ENCODE measurements at places on chromosomes 6 and 20. TPM values are rescaled to one million over a fixed set of nuclear protein-coding genes. Genes with fewer than 3 reads are reported as not detected.

SNAI1 gene
- 6.0 TPM for total RNA-seq

- peaks cover 57% of the 10 kb centered on the region for H3K4me1 ChIP-seq
- H3K4me3 ChIP-seq, result peak overlapping the region; percentile 99
- peaks cover 4% of the 10 kb centered on the region for H3K27me3 ChIP-seq
- H3K27ac ChIP-seq, result peak overlapping the region; percentile 98
- H3K36me3 ChIP-seq, result peaks cover 5% of the 10 kb centered on the region
These were observed 381 bp downstream of the MAP3K7 start for GRCh38 chr6:90586546-90586835.

GRCh38 chr6:169589293-169589692, 112.5 kb downstream of the WDR27 start:
- peaks cover 25% of the 10 kb centered on the region for H3K4me1 ChIP-seq
- DNase-seq, result no peak
- no peaks in the 10 kb centered on the region for H3K27me3 ChIP-seq
- peaks cover 16% of the 10 kb centered on the region for H3K36me3 ChIP-seq

DNA sequence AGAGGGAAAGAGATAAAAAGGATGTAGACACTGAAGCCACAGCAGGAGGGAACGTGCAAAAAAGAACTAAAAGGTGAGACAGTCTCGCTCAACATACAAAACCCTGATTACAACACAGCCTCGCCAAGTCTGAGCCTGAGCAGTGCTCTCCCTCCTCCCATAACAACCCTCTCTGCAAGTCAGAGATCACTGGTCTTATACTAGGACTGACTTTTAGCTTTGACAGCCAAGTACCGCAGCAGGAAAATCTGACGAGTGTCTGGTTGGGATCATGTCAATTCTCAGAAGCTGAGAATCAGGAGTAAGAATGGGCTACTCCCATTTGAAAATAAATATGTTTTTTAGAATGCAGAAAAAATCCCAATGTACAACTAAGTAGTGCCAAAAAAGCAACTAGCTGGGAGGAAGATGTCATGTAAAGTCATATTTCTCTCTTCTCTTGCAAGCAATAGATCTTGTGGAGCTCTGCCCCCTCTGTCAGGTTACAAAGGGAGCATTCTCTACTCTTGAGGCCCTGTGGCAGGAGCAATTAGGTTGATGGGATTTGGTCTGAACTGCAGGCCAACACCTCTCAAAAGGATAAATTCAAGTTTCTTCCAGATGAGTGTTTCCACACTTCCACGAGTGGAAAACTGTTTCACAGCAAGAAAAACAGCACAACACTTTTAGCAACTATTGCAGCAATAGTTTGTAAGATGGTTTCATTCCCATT, 118.9 kb upstream of the COL21A1 start:
- H3K4me3 ChIP-seq, result no peak overlapping the region
- no peaks in the 10 kb centered on the region for H3K36me3 ChIP-seq
- H3K27ac ChIP-seq, result no peak overlapping the region
- peaks cover 69% of the 10 kb centered on the region for H3K4me1 ChIP-seq
- DNase-seq, result no peak
- no peaks in the 10 kb centered on the region for H3K27me3 ChIP-seq

Measured in HFFc6 (cell line).